Activated CD4-positive, alpha-beta T cell treated with anti-CD3 and anti-CD28 coated beads, Interleukin-2, amount 50 U/mL, for 1 hour (primary cell): ENCODE measurements at places on chromosomes 1 and 21.

DNA sequence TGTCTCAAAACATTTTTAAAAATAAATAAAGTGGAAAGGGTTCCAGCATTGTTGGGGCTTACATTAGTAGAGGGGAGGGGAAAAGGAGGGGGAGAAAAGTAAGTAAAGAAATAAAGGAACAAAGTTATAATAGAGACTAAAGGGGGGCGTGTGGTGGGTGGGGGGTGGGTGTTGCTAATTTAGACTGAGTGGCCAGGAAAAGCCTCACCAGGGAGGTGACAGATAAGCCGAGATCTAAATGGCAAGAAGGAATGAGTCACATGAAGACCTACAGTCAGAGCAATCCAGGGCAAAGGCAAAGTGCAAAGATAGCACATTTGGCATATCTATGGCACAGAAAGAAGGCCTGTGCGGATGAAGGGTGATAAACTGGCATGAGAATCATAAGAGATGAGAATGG is 7.5 kb downstream of the MPL start:
- DNase-seq = no peak

DNA sequence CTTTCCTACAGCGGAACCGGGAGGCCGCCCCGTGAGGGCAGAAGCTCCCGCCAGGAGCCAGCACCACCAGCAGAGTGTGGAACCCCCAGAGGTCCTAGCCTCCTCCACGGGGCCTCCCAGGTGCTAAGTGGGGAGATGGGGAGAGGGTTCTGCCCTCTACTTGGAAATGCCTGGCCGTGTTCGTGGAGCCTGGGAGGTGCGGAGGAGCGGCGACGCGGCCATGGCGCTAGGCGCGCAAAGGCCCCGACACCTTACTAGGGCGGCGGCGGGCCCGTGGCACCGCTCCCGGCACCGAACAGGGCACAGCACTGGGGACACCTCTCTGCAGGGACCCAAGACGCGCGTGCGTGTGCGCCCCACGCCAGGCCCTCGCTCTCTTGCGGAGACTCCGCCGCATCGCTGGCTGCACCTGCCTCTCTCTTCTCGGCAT is 1.3 kb upstream of the CACNA1E start:
- no peak for DNase-seq

DNA sequence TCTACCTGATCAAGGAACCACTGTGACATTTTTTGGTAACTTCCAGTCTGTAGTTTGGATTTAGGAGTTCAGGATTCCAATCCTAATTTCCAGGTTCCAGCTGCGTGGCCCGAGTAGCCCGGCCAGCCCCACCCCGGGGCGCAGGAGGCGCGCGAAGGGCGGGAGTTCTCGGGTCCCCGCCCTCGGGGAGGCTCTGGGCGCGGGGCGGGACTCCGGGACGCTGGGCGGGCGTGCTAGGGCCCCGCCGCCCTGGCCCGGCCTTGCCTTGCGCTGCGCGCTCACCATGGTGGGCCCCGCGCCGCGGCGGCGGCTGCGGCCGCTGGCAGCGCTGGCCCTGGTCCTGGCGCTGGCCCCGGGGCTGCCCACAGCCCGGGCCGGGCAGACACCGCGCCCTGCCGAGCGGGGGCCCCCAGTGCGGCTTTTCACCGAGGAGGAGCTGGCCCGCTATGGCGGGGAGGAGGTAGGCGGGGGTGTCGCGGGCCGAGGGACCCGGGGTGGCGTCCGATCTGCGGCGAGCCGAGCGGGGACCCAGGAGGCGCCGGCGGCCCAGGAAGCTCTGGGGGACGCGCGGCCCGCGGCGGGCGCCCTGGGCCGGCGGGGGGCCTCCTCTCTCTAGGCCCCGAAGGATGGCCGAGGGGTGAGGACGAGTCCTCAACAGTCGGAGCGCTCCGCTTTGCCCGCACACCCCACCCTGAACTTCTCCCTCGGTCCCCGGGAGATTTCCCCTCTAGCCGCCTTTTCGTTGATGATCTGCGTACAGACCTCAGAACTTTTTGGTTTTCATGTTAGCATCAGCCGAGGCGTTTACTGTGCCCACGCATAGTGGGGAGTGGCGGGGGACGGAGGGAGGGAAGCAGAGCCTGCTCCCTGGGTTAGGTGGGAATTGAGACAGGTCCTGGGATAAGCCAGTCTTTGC is at the start of gene NENF:
Gene NENF, plus strand, starts transcription at position 260 of the 916 bp plus-strand sequence. Its CDS starts 24 bp downstream, at position 284.
- DNase-seq = peak; percentile 63

DNA sequence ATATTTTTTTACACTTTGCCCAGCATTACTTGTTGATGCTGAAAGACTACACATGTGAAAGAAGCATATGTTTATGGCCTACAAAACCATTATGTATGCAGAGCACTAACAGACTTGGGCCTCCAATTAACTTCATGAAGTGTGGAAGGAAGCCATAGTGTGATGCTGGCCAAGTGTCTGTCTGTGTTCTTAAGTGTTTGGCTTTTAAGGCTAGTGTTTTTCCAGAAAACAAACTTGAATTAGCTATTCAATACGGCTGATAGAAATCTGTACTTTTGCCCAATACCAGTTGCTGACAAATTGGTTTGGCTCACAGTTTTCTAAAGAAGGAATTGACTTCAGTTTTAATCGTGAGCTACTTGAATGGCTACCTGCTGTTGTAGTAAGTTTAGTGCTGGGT is 136.1 kb downstream of the ADGRL2 start:
- DNase-seq = no peak

DNA sequence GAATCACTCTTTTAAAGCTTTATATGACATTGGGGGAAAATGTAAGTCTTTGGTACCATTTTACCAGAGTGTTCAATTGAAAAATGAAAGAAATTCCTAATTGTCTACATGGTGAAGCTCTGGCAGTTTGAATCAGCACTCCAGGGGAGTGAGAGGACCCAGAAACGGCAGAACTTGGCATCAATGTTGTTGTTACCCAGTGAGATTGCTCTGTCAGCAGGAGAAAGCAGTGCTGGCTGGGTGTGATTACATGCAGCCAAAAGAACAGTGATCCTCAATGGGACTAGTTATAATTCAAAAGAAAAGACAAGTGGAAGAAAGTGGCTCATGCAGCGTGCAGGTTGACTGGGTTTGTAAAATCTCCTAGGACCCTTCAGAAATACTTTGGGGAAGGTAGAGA is 206.4 kb downstream of the PTPRC start:
- DNase-seq = no peak

- DNase-seq = no peak
These were observed 84.2 kb downstream of the RGS7 start for GRCh38 chr1:241272828-241273227.

DNA sequence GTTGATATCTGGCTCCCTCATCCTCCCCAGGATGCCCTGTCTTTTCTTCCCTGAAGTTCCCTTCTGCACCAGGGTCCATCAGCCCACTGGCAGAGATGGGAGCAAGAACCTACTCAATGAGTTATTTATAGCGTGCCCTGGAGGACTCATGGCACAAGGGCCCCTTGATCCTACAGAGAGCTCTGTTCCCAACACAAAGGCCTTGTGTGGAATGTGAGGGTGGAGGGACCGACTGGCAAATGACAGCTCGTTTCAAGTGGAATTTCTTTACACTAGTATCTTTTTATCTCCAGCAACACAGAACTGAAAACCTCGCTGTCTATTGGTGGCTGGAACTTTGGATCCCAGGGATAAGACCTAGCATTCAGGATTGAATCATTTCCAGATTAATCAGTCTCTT is 22.4 kb downstream of the CHI3L2 start:
- DNase-seq = no peak

GRCh38 chr1:24966724-24967346 is 36.8 kb upstream of the RUNX3 start:
- peak; percentile 44 for DNase-seq

GRCh38 chr1:177307771-177308170 is 137.0 kb downstream of the BRINP2 start:
- DNase-seq = no peak

- DNase-seq = no peak
These were observed 10.3 kb upstream of the THEMIS2 start for GRCh38 chr1:27862004-27862403.

- no peak for DNase-seq
These were observed 53.0 kb downstream of the LRRC71 start for GRCh38 chr1:156973417-156973816.

DNA sequence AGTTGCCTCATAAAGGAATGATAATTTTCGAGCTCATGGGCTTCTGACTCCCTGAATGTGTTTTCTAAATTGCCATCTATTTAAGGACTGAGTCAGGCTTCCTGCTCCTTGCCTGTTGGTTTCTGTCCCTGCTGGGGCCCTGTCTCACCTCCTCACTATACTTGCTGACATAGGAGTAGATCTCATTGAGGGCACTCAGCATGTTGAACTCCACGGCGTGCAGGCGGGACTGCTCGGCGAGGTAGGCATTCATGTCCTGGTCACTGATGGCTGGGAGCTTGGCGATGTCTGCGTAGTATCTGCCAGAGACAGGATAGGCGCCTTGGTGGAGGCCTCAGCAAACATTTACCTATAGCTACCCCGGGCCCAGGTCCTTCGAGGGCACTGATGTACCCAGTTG is 116.9 kb upstream of the CD34 start:
- no peak for DNase-seq

DNA sequence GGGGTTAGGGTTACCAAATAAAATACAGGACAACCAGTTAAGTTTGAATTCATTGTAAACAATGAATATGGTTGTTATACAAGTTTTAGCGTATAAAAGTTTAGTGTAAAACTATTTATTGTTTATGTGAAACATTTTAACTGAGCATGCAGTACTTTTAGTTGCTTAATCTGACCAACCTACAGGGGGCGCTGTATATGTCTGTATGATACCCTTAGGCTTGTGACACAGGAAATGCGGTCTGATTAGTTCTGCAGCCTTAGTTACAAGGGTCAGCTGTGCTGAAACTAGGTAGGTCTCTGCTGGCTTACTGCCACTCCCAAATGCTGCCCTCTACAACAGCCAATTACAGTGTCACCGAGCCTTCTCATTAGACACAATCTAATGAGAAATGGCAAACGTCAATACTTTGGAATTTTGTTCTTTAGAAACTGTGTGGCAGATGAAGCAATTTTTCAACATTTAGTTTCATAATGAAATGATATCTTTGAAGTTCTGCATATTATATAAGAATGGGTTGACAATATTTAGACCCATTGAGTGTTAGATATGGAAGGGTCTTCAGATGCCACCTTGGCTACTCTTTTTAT is 56.2 kb downstream of the NTNG1 start:
- no peak for DNase-seq

DNA sequence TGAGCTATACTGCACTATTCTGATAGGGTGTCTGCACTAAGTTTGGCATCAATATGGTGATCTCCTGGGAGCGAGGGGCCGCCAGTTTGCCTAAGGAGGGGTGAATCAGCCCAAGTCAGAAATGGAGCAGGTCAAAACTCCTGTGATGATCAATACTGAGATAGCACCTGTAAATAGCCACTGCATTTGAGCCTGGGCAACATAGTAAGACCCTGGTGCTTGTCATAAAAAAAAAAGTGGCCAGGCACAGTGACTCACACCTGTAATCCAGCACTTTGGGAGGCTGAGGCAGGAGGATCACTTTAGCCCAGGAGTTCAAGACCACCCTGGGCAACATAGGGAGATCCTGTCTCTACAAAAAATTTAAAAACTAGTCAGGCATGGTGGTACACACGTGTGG is 11.6 kb upstream of the ZDHHC18 start:
- no peak for DNase-seq

DNA sequence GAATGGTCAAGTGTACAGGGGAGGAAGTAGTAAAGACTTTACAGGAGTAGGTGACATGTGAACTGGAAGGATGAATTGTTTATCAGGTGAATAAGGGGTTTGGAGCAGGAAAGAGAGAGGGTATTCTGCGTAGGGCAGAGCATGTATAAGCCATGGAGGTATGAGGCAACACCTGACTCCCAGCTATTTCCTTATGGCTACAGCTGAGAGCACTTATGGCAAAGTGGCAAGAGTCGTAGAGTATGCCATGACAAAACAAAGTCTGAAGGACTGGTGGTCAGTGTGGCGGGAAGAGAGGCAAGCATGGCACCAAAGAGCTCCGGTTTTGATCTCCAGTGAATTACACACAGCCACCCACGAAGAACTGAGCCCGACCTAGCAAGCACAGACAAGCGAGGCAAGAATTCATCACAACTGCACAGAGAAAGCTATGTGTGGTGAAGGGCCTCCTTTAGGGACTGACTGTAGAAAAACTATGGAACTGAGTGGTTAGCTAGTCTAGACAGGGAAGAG is 9.0 kb upstream of the ELOVL1 start:
- no peak for DNase-seq

DNA sequence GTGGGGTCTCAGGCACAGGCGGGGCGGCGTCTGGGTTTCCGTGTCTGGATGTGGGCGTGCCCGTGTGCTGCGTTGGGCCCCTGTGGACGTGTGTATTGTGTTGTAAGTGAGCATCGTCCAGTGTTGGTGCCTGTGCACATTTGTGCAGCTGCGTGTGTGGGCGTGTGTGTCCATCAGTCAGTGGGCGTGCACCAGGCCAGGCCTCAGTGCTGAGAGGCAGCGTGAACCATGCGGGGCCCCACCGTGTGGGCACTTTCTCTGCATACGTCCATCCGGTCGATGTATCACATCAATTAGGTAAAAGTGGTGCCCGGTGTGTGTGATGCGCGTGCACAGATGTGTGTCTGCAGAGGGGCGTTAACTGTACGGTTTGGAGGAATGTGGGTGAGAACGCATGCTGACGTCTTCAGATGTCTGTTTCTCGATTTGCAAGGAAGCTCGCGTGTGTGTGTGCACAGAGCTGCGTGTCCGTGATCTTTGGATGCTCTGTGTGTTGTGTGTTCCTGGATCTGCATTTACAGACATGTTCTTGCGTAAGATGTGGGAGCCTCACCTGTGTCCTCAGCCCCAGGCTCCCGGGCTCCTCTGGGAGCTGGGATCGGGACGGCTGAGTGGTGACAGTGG is 24.6 kb downstream of the AGRN start:
- no peak for DNase-seq

DNA sequence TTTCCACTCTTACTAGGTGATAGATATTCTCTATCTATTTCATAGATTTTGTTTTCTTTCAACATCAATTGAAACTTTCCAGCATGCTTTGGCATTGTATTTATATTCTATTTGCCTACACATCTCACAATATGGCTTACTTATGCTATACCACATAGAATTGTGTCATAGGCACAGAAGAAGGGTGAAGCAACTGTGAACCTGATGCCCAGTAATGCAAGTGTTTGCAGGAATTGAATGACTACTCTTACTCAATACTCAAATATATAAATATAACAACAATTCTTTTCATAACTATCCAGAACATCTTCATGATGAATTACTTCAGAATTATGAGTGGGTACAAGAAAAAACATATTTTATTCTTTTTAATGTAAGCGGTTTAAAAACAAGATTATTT is 165.9 kb downstream of the PTBP2 start:
- no peak for DNase-seq

DNA sequence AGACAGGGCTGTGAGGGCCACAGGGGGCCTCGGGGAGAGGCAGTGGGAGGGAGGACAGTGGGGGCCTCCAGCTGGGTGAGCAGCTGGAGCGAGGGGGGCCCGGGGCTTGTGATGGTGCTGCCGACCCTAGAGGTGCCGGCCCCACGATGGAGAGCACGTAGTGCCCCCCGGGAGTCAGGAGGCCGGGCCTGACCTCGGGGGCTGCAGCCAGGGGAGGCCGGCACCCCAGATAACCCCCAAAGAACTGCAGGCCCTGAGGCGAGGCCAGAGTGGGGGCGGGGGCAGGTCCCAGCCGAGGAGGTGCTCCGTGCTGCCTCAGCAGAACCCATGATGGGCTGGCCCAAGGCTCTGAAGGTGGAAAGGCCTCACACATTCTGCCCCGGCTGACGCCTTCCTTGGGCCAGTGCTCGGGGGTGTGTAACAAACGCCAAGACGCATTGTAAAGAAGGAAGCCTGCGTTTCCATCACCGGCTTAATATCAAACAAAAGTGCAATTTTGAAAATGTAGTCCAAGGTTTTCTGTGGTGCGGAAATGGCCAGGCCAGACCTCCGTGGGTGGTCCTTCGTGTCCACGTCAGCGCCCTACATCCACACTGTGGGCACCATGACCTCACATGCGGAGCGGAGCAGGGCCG is 55.2 kb downstream of the COL6A1 start:
- DNase-seq = no peak
